ENCODE measurements at places on chromosomes 1 and 21.

GRCh38 chr21:39632796-39633442, 20.2 kb downstream of the B3GALT5 start:
- peak; percentile 49 for DNase-seq

DNA sequence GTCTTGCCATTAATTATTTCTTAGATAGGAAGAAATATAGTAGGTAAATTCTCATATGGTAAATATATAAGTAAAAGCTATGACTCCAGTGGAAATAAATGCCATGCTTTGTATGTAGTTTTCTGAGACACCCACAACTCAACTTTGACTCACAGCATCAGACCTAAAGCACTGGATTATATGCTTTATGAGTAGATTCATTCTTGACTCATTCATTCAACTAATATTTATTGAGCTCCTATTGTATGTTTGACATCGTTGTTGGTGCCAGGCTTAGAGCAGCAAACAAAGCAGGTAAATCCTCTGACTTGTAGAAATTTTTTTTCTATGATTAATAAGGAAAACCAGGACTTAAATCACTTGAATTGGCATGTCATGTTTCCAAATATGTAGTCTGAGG, 211.4 kb downstream of the PTPRC start:
- peak; percentile 45 for DNase-seq

DNA sequence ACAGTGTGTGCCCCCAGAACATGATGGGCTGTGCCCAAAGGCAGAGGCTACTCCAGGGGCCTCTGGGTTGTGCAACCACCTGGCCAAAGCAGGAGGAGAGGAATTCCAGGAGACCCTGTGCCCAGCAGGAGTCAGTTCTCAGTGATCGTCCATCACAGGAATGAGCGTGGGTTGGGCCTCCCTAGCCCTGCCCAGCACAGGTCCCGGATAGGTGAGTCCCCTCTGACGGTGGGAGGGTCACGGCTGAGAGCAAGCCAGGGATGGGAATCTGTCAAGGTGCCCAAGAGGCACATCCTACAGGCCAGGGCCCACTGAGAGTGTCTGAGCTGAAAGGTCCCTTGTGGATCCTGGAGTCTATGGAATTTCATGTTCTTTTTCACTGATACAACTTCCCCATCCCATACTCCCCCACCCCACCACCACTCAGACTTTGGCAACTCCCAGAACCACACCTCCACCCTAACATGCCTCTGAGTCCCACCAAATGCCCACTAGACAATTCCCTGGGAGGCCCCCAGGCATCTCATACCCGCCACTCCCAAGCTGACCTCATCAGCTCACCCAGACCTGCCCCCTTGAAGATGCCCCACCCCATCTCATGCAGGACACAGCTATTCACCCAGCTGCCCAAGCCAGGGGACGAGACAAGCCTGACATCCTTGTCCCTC, 3.1 kb downstream of the GJB4 start:
- peak; percentile 64 for DNase-seq

DNA sequence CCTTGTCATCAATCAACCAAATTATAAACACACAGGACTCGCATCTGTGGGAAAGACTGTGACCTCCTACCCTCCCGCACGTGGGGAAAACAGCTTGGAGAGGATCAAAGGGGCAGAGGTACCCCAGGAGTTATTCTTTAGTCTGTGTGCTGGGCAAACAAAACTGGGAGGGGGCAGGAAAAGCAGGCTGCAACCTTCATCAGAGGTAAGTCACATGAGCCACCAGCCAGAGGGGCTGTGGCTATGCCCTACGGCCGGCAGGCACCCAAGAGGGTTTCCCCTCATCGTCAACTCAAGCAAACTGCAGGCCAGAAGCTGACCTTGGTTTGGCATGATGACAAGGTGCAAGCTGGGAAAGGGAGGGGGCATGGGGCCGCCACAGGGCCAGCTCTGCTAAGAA, 12.5 kb downstream of the SMIM12 start:
- no peak for DNase-seq

- DNase-seq = no peak
These were observed 233.6 kb downstream of the RPS6KC1 start for GRCh38 chr1:213284626-213285025.

DNA sequence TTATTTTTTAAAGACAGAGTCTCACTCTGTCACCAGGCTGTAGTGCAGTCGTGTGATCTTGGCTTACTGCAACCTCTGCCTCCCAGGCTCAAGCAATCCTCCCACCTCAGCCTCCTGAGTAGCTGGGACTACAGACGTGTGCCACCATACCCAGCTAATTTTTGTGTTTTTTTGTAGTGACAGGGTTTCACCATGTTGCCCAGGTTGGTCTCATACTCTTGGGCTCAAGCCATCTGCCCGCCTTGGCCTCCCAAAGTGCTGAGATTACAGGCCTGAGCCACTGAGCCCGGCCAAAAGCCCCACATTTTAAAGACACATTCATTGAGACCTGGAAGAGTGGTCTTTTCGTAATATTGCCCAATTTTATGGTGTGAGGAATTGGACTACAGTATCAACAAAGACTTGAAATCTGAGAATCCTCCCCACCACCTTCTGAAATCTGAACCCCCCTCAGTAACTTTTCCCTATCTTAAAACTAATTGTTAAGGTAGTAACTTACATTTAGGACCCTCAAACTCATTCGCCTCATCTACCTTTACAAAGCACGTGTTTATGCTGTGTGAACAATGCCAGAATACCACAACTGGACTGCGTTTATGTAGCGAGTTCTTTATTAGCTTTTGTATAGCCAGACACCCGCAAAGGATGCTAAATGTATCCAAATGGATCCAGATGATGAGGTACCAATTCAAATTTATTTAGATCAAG, 2.7 kb downstream of the ERRFI1 start:
- no peak for DNase-seq

DNA sequence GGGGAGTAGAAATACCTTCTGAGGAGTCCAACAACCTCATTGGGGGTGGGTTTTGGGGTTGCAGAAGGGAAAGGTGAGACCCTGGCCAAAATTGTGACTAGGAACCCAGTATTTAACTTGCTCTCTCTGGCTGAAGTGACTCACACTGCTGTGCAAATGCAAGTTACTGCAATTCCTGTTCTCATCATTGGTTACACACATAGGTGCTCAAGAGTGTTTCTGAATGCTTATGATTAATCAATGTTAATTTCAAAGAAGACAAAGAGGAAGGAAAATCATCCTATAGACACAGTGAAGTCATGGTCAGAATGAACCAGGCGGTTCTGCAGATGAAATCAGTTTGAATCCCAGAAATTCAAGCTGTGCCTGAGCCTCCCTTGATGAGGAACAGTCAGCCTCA, 3.1 kb downstream of the ASCL5 start:
- DNase-seq = peak; percentile 42

- no peak for DNase-seq
These were observed 20.4 kb downstream of the SSX2IP start for GRCh38 chr1:84669831-84670230.

- DNase-seq = no peak
These were observed 1.6 kb downstream of the CD53 start for GRCh38 chr1:110874324-110875215.

- no peak for DNase-seq
These were observed 29.9 kb downstream of the NAV1 start for GRCh38 chr1:201568859-201569294.

GRCh38 chr1:93591676-93592550, 89.7 kb downstream of the BCAR3 start:
- DNase-seq = no peak

- DNase-seq = no peak
These were observed 5.3 kb downstream of the VANGL1 start for GRCh38 chr1:115647047-115647446.

DNA sequence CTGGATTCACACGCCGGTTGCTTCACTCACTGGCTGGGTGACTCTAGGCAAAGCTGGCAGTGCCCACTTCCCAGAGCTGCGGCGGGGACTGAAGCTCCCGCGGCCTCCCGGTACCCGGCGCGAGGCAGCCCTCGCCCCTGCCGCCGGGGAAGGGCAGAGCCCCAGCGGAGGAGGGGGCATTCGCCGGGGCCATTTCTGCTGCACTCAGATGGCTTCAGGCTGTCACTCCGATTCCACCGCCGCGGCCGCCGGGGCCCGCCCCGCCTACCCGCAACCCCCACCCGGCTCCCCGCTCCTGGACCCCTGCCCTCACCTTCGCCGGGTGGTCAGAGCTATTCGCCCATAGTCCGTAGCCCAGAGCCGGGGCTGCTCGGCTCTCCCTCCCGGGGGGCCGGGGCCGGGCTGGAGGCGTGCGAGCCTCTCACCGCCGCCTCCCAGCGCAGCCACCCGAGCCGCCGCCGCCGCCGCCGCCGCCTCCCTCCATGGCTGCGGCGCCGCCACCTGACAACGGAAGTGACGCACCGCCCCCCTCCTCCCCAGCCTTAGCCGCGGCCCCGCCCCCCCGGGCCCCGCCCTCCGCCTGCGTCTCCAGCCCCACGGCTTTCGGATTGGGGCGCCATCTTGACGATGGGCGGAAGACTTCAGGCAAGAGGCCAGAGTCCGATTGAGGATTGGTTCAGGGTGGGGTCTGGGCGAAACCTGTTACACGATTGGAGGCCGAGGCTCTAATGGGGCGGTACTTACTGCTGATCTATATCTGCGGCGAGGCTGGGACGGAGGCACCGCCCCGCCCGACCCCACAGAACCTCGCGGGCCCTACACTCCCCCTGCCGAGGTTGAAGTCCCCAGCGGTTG, at the start of gene STK40:
Gene STK40 (minus strand): TSS at position 515 of the 855 bp plus-strand sequence. CDS start 24,592 bp downstream, outside the sequence.
- DNase-seq = peak; percentile 96

GRCh38 chr1:201883266-201883665, 5.4 kb upstream of the SHISA4 start:
- no peak for DNase-seq

- DNase-seq = no peak
These were observed 67.8 kb upstream of the BCAR3 start for GRCh38 chr1:93749487-93749886.

- DNase-seq = peak; percentile 98
These were observed 1.1 kb downstream of the TAGLN2 start for GRCh38 chr1:159924025-159924790.

GRCh38 chr1:205062319-205062718, 19.3 kb downstream of the CNTN2 start:
- no peak for DNase-seq

GRCh38 chr1:104406728-104407127, 657.0 kb downstream of the AMY1C start:
- no peak for DNase-seq

DNA sequence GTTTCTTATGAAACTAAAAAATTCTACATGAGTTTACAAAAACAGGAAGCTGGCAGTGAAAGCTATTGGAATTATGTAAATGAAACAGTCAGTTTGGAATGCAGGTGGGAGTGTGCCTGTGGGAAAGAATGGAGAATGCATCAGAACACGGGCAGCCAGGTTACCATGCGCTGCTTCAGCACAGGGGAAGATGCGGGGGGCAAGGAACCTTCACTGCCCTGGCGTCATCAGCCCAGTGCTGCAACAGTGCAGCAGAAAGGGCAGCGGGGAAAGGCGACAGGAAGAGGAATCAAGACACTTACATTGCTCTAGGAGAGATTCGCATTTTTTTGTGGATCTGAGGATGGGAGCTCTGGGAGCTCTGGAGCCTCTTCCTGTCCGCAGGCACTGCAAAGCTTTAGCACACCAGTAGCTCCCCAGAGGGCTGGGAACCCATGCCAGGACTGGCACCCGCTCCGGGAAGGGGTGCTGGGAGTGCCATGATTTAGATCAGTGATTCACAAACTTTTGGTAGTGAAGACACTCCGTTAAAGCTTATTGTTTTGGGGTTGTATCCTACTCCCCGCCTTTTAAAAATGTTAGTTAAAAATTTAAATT, 64.1 kb upstream of the WDR26 start:
- peak; percentile 80 for DNase-seq

DNA sequence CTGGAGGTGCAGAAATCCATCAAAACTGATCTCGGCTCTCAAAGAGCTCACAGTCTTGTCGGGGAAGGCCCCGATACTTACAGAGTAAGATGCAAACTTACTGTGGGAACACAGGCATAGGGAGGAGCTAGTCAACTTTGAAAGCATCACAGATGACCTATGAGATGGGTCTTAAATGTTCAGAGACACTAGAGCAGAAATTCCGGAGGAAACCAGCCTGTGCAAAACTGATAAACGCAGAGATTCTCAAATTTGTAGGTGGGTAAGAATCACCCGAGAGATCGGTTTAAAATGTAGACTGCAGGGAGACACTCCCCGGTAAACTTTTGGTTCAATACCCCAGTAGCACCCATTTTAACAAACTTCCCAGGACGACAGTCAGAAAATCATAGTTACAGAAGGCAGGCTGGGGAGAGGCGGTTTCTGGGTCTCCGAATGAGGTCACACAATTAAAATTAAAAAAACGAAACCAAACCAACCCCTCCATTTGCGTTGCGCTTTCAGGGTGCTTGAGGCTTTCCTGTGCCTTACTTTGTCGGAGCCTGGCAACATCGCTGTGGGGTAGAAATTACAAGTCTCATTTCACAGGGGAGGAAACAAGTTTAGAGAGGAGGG, 755 bp upstream of the THRAP3 start:
- DNase-seq = no peak

DNA sequence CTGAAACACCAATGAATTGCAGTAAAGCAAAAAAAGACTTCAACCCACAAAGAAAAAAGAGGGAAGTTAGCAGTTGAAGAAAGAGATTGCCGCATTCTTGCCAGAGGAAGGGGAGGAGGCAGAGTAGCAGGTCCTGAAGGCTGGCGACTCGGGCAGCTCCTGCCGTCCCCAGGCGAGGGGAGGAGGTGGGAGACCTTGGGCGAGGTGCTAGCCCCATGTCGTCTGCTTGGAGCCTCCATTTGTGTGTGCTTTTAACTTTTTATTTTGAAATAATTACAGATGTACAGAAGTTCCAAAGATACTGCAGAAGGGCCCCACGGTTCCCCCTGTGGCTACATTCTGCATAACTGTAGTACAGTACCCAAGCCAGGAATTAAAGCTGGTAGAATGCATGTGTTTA, 6.7 kb downstream of the TRPM2 start:
- DNase-seq = no peak

DNA sequence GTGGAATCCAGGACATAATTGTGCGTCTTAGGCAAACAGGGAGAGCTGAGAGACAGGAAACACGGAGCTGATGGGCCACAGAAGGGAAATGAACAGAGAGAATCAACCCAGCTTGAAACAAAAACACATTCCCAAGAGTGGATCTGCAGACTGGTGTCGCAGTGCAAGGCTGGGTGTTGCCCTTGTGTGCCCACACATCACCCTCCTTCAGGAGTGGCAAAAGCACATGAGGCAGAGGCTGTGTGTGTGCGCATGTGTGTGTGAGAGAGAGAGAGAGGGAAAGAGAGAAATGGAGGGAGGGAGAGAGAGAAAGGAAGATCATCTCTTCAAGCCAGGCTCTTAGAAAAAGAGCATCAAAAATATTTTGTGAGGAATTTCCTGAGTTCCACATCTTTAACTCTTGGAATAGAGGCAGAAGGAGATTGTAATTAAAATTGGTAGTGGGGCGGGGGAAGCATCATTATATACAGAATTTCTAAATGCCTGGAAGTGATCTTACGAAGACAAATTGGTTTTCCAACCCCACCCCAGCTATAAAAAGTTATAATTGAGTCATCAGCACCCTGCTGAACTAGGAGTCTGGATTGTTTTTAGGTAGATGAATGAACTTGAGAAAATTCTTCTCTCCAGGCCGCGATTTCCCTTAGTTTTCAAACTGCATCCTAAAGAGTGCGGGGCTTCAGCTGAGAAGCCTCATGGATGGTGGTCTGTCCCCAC, 480.7 kb downstream of the NPHP4 start:
- no peak for DNase-seq

- no peak for DNase-seq
These were observed 19.7 kb upstream of the ZBTB40 start for GRCh38 chr1:22431965-22432364.

Measured in RWPE1 (cell line).